Prostate gland (tissue), 2 donors: ENCODE measurements at places on chromosomes 5 and 9. TPM values are rescaled to one million over a fixed set of nuclear protein-coding genes. Genes with fewer than 3 reads are reported as not detected.

The AGXT2 gene
- total RNA-seq: not detected

The NEUROG1 gene
- total RNA-seq: not detected

The SLCO6A1 gene
- total RNA-seq: 1.7 TPM

The PCDHGA5 gene
- total RNA-seq: 4.1 TPM

- DNase-seq: no peak
Measured at GRCh38 chr5:1668141-1668721, 131.4 kb downstream of the MRPL36 start.

DNA sequence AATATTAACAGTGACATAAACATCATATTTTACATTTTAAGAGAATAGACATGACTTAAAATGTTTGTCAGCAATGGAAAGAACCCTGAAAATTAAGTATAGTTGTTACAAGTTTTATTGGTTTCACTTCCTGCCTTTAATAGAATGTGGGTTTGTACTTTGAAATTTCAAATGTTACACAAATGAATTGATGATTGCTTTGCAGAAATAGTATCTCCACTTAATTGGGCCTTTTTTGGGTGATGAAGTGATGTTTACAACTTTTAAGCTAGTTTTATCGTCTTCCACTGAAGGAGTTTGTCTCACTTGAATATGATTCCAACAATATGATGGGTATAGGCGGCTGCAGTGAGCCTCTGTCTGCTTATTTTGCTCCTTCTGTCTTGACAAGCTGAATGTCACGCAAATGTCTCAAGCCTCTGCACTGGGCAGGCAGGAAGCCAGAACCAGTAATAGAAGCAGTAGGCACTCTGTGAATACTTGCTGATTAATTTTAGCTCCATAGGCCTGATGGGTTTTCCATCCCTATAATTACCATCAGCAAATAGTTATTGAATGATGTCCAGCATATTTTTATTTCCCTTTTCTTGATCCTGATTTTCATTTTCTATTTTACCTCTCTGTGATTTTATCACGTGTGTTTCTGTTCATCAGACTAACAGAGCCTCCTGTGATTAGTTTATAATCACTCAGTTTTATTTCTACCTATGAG is 10.6 kb upstream of the NR3C1 start:
- no peak for DNase-seq

GRCh38 chr9:111099199-111100008 is 61.1 kb upstream of the LPAR1 start:
- DNase-seq: no peak

DNA sequence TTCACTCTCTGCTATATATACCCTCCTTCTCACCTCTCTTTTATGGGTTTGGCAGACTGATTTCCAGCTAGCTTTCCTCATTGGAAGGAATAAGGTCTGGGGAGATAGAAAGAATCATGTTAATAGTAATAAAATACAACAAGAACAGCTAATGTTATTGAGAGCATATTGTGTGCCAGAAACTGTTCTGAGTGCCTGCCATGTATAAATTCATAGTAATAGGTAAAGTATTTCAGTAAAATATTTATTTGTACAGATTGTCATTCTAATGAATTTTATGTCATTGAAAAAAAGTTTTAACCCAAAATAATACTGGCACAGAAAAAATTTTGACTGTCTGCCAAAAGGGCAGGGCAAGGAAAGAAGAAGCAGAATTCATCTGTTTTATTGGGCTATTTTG is 834.9 kb upstream of the ZNF608 start:
- no peak for DNase-seq

DNA sequence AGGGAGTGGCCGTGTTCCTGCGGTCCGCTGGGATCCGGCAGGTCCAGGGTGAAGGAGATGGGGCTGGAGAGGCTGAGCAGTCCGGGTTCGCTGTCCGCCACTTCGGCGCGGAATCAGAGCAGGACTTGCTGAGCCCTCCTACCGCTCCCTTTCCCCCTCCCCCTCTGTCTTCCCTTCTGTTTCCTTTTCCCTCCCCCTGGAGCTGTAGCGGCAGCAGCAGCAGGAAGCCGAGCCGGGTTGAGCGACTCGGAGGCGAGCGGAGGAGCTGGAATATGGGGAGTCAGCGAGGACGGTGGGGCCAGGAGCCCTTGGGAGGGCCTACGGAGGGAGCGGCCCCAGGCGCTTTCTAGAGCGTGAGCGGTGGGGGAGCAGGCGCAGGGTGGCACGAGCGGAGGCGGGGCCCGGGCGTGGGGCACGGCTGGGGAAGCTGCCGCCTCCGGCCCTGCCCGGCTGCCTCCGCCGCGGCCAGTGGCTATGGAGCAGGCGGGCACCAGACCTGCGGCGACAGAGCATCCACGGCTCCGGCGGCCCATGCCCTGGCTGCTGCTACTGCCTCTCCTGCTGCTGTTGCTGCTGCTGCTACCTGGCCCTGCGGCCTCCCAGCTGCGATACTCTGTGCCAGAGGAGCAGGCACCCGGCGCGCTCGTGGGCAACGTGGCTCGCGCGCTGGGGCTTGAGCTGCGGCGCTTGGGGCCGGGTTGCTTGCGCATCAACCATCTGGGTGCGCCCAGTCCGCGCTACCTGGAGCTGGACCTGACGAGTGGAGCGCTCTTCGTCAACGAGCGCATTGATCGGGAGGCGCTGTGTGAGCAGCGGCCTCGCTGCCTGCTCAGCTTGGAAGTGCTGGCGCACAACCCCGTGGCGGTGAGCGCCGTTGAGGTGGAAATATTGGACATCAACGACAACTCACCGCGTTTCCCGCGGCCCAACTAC is at the start of gene PCDHAC2:
Gene PCDHAC2, plus strand, starts transcription at position 184 of the 933 bp plus-strand sequence. Its CDS starts 291 bp downstream, at position 475.
- DNase-seq: no peak

DNA sequence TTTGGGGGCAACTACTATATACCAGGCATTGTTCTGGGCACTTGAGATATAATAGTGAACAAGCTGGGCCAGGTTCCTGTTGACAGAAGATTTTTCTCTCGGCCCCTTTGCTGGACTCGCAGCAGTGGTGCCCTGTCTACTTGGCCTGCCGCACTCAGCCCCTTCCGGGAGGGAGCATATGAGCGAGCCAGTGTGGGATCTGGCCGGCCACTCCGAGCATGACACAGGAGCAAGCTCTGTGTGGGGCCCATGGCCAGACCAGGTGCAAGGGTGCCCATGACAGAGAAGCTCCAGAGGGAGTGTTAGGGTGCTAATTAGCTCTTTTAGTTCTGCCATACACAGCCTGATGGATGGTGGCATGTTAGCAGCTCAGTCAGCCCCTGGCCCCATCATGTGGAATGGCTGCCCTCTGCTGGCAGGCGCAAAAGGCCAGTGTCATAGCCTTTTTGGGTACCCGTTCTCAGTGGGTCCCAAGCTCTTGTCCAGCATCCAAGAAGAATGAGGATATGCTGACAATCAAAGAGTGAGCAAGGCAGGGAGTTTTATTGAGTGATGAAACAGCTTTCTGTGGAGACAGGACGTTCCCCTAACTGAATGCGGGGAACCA is 9.3 kb upstream of the KIF4B start:
- DNase-seq: no peak

GRCh38 chr9:122975196-122975595 is 34.4 kb downstream of the RABGAP1 start:
- DNase-seq: no peak

DNA sequence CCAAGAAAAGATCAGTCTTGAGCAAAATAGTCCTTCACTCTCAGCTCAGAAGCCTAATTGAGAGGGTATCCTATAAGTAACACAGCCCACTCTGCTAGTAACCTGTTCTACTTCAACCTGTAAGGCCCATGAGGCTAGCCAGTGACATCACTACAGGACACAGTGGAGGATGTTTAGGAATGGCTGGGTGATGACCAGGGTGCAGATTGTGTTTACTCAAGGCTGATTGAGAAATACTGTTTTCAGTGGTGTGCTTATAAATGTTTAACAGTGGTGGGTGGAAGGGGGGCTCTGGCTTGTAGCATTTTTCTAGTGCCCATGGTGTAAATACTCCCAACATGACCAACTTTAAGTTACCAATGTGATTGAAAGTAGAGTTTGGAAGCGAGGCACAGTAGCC is 159.8 kb upstream of the CCDC152 start:
- no peak for DNase-seq

DNA sequence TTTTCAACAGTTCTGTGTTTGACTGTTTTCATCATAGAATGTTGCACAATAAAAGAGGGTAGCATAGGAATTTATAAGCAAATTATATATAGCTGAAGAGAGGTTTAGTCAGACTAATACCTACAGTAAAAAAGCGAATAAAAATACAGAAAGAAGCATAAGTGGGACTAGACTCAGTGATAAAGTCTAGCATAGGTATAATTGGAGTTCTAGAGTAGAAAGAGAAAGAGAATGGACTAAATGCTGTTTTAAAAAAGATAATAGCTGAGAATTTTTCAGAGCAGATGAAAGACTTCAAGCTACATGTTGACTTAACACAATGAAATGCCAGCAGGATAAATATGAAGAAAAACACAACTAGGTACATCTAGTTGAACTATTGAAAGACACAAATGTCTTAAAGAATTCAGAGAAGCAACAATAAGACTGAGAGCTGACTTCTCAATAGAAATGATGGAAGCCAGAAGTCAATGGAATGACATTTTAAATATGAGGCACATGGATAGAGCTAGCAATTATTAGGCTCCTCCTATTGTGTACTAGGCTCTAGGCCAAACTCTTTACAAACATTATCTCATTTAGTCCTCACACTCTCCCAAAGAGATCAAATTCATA is 573.9 kb downstream of the ZNF608 start:
- no peak for DNase-seq

DNA sequence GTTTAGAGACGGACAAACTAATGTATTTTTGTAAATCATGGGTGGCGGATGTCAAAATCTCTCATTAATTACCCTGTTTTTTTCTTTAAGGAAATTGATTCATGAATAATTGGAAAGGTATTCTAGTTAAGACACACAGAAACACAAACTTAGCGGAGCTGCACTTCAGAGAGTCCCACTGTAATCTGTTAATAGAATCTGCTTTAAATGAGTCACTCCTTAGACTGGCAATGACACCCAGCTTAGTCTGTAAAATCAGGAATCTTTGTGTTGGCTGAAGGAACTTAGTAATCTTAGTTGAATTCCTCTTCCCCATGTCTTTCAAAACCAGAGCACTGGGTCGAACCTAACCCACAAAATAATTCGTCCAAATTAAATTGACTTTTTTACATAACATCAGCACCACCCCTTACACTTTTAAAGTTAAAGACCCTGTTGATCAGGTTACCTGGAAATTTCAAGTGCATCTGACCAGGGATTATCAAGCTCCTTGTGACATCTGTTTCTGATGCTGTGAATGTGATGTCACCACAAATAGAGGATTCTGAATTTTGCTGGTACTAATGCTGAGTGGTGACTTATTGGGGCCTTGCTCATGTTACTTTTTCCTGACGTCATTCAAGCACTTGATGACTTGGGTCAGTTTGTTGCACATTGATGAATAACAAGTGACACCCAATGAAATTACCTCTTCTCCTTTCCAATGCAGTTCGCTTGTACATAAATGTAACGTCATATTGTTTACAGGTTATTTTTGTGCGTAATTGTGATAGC is 313.6 kb downstream of the KCTD16 start:
- DNase-seq: no peak

GRCh38 chr9:82593501-82593900 is 469.4 kb downstream of the RASEF start:
- DNase-seq: no peak

GRCh38 chr5:32955814-32956213 is 244.7 kb downstream of the NPR3 start:
- DNase-seq: no peak

DNA sequence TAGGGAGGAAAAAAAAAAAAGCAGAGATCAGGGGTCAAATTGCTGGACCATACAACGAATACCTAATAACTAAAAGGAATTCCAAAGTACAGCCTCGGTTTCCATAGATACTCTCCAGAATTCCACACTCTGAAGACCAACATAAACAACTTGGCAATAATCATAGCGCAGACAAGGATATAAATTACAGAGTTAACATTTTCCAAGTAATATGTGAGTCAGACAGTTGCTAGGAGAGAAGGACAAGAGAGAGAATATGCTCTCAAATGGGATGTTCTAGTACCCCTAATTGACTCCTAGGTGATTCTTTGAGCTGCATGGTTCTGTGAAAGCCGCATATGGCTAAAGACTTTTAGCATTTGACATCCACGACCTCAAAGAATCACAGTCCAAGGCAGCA is 165.2 kb downstream of the FRMD3 start:
- DNase-seq: no peak

- no peak for DNase-seq
Measured at GRCh38 chr5:117379521-117379920, 804.9 kb upstream of the SEMA6A start.

GRCh38 chr9:122001491-122002201 is 91.5 kb downstream of the TTLL11 start:
- DNase-seq: no peak

DNA sequence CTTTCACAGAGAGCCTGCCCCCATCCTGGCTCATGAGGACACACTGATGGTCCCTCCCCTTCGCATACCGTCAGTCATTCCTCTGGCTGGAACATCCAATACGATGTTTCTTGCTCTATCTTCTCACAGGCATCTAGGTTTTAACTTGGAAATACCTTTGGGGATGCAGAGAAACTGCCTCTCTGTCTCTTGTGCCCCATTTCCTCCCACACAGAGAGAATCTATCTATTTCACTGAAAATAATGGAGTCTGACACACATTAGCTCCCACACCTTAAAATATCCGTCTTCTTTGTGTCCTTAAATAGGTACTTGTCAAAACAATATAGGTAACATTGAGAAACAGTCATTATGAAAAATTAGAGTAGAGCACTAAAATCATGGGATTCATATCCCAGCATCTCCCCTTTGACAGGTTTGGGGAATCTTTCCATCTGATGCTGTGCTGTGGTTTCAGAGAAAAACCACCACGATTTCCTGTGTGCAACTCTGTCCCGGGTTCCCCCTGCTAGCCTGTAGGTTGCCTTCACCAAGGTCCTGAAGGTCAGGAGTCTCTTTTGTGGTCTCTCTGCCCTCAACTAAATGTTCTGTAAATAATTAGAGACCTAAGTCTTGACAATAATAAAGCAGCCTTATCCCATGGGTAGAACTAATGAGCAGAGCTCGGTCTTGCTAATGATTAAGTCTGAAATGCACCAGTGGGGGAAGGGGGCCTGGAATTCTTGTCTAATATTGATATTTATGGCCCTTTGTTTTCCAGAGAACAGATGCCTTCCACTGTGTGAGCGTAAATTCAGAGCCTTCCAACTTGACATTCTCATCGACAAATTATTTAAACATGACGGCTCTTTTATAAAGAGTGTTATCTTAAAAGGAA is 371.0 kb downstream of the ICE1 start:
- no peak for DNase-seq

- no peak for DNase-seq
Measured at GRCh38 chr9:84447305-84447704, 106.7 kb upstream of the SLC28A3 start.

DNA sequence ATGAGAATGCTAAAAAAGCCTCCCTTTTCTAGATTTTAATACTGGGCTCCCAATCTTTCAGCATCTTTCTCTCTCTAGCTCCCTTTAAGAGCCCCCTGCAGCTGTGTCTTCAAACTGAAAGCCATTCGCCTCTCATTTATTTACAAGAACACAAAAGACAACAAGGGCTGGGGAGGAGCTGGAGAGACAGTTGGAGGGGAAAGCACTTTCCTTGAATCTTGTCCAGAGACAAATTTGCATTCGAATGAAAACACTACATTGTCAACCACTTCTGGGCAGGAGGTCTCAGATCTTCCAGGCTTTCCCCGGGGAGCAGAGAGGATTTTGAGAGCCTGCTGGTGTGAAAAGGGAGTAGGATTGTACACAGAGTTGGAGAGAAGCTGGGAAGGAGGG is 518.3 kb downstream of the CTNND2 start:
- DNase-seq: no peak

- DNase-seq: no peak
Measured at GRCh38 chr5:100551183-100551582, 16.0 kb downstream of the FAM174A start.
